ENCODE measurements at places on chromosomes 7 and 10.

GRCh38 chr7:127654404-127655394 is 2.7 kb downstream of the SND1 start:
- no peak for DNase-seq

- DNase-seq: no peak
Measured at GRCh38 chr7:99270702-99271101, 1.9 kb upstream of the MYH16 start.

GRCh38 chr7:150341263-150342120 is at the start of gene RARRES2:
Gene RARRES2, minus strand, starts transcription at chr7:150341629. Its CDS starts 1,020 bp downstream, at chr7:150340609.
- no peak for DNase-seq

GRCh38 chr10:119667562-119668328 is 16.6 kb downstream of the BAG3 start:
- DNase-seq: peak; percentile 81

DNA sequence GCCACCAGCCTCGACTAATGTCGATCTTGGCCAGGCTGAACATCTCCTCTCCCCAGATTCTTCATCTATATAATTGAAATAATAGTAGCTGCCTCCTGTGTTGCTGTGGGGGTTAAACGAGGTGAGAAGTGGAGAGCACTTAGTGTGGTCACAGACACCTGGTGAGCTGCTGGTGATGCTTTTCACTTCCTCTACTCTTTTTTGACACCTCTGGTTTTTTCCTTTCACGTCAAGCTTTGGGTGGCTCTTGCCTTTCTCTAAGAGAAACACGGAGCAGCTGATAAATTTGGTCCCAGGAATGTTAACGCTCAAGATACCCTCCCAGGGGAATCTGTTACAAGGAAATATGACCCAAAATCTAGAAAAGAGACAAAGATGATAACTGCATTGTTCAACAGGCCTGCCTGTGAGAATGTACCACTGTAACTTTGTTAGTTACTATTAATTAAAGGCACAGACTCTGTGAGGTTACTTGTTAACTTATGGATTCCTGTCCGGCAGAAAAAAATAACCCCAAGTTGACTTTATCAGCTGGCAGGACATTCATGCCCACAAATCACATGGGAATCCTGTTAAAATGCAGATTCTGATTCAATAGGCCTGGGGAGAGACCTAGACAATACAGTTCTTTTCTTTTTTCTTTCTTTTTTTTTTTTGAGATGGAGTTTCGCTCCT is 9.5 kb upstream of the NPFFR1 start:
- DNase-seq: no peak

DNA sequence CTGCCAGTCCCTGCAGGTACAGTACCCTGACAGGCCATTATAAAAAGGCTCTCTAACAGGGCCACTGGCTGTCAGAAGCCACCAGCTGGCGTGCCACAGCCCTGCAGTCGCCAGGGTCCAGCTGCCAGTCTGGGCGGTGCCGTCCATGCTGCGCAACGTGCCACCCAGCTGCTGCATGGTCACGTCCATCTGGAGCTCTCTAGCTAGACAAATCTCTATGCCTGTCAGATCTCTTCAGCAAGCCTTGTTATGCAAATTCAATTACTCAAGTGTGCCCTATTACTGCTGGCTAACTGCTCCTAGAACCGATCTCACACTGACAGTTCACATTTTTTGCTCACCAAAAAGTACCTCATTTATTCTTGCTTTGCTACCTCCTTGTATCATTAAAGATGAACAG is 75.9 kb downstream of the HIBADH start:
- DNase-seq: no peak

DNA sequence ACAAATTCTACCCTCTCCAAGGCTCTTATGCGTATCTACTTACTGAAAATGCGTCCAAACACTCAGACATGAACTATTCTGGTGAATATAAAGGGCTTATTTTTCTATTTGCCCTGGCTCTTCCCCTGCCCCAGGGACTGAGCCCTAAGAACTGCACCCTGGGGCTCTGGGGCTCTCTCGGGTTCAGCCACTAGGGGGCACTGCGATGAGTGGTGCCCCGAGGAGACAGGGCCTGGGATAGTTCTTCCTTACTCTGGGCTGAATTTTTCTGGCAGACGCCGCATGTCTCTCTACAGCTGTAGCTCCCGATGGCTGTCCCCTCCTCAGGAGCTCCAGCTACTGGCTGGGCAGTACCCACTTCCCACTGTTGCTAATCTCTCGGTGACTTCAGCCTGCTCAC is 30.8 kb upstream of the GSDME start:
- DNase-seq: no peak

GRCh38 chr7:91165006-91165845 is 99.0 kb upstream of the FZD1 start:
- DNase-seq: peak; percentile 70

- no peak for DNase-seq
Measured at GRCh38 chr7:24227068-24227467, 56.9 kb upstream of the NPY start.

DNA sequence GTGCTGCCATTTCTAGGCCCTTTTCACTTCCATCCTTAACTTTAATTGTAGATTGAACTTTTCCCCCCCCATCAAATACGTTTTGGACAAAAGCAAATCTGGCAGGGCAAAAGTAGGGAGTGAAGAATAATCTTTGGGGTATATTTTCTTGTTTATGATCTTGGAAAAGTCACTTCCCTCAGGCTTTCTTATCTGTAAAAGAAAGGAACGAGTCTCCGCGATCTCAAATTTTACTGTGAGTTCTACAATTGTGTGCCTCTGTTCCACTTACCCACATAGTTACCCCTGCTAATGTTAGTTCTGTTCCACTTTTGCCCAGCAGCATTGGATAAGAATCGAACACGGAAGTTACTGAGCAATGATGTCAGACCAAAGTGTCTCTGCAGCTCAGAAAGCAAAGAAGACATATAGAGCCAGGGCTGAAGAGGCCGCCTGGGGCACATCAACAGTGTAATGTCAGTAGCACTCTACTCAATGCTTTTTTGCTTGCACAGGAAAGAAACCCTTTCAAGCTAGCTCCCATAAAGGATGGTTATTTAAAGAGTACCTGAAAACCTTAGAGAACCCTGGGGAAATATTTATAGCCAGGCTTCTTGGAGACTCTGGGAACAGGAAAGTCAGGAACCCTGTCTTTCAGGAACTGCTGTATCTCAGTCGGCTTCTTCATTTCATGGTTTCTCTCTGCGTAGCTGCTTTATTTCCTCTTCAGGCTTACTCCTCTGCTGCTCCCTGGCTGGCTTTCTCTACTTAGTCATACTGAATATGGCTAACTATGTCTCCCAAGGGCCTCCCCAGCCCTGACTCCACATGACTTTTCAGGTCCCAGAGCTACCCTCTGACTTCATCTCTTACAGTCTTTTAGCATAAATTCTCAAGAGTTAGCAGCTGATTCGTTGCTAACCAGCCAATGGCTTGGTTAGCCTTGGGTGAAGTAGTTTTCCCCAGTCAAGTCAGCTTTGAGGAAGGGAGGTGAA is 123.7 kb upstream of the FAM3C start:
- DNase-seq: no peak

GRCh38 chr7:3215624-3216585 is 85.1 kb upstream of the SDK1 start:
- no peak for DNase-seq

DNA sequence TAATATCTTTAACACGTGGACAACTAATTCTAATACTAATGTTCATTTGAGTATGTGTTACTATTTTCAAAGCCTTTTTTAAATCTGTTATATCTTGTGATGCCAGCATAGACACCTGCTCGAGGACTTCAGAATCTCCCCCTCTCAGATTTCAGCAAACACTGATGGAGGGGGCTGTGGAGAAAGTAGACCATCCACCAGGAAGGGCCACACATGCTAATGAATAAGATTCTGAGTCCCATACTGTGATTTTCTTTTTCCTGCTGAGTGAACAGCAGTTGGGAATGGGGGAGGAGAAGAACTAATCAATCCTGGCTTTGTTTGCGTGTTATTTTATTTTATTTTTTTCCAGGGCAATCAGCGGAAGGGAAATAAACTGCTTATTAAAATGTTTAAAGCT is 157.9 kb upstream of the CSTF2T start:
- DNase-seq: no peak

DNA sequence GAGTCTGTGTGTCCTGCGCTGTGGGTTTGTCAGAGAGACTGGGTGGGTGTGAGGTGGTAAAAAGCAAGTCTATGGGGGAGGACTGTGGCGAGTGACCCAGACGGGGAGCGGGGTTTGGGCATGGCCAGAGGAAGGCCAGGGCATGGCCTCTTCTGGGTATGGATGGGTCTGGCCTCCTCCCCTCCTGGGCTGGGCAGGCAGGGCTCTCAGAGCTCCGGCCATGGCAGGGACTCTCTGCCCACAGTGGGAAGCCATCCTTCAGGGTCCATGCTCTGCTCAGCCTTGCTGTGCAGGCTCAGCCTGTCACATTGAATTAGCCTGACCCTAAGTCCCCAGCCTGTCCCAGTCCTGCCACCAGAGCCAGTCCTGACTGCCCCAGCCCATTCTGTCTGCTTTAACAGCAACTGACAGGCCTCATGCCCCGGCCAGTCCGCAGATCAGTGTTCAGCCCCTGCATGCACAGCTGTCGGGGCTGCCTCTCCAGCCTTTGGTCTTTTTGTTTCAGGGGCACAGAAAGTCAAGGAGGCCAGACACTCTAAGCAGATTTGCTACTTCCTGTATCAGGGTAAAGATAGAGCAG is 7.9 kb downstream of the ANTXRL start:
- DNase-seq: no peak
